Activated CD4-positive, alpha-beta memory T cell treated with anti-CD3 and anti-CD28 coated beads for 36 hours (primary cell): ENCODE measurements at places on chromosomes 6 and 20.
A peak's percentile ranks its signal among the peaks of the same experiment; 100 is the strongest.

DNA sequence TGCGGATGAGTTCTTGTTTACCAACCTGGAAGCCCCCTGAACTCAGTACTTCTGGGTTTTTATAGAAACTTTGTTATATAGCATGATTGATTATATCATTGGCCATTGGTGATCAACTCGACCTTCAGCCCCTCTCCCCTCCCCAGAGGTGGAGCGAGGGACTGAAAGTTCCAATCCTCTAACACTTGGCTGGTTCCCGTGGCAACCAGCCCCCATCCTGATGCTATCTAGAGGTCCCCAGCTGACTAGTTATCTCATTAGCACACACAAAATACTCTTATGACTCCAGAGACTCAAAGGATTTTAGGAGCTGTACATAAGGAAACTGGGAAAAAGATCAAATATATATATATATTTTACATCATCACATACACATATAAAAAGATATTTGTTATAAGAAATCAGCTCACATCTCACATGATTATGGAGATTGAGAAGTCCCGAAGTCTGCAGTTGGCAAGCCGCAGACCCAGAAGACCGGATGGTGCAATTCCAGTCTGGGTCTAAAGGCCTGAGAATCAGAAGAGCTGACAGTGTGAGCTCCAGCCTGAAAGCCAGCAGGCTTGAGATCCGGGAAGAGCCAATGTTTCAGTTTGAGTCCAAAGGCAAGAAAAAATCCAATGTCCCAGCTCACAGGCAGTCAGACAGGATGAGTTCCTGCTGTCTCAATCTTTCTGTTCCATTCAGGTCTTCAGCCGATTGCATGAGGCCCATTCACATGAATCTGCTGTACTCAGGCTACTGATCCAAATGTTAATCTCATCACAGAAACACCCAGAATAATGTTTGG lies 179.3 kb upstream of the DTNBP1 start:
- DNase-seq = no peak

- no peak for DNase-seq
These were observed 236.8 kb upstream of the RREB1 start for GRCh38 chr6:6870921-6871320.

- DNase-seq = peak; percentile 58
These were observed 13.9 kb upstream of the RANBP9 start for GRCh38 chr6:13725570-13725969.

DNA sequence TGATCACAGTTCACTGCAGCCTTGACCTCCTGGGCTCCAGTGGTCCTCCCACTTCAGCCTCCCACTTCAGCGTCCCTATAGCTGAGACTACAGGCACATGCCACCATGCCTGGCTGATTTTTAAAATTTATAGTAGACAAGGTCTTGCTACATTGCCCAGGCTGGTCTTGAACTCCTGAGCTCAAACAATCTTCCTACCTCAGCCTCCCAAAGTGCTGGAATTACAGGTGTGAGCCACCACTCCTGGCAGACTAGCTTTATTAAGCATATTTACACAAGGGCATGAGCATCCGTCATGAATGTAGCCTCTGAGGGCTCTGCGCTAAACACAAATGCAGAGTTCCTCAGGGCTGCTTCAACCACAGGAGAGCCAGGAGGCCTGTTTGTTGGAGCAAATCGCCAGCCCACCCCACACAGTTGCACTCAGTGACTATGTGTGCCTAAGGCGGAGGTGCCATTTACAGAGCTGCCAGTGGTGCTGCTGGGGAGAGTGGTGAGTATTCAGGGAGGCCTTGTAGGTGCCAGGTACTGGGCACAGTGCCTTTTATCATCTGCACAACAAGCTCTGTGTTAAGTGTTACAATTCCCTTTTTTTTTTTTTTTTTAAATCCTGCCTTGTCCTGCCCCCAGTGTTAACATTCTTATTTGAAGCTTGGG lies 78.2 kb downstream of the PSMG4 start:
- no peak for DNase-seq

GRCh38 chr6:33820784-33821520 lies 17.1 kb upstream of the MLN start:
- DNase-seq = no peak

GRCh38 chr20:22680031-22680740 lies 95.8 kb upstream of the FOXA2 start:
- DNase-seq = no peak

DNA sequence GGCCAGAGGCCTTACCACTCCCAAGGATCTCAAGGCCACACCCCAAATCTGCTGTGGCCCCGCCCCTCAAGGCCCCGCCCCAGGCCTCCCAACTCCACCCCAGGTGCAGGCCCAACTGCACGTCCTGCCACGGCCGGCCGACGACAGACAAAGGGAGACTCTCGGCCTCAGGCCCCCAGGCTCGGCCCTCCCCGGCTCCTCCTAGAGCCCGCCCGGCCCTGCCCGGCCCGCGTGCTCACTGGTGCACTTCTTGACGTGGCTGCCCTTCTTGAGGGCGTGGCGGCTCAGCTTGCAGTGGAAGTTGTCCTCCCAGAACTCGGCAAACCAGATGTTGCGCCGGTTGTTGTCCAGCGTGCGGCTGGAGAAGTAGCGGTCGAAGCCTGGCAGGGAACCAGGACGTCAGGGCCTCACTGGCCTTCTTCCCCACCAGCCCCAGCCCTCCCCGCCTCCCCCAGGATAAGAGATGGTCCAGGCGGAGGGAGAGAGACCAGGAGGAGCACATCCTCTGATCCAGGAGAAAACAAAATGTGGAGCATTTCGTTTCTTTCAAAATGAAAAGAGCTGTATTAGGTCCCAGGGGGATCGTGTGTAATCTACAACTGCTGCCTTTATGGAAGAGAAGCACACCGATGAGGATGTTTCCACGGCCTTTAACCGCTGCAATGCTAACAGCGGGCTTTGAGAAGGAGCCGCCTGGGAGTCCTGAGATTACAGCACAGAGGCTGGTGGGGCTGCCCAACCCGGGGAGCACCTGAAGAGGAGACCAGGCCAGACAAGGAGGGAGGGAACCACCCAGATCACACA lies 89.4 kb downstream of the GRM4 start:
- DNase-seq = peak; percentile 37

DNA sequence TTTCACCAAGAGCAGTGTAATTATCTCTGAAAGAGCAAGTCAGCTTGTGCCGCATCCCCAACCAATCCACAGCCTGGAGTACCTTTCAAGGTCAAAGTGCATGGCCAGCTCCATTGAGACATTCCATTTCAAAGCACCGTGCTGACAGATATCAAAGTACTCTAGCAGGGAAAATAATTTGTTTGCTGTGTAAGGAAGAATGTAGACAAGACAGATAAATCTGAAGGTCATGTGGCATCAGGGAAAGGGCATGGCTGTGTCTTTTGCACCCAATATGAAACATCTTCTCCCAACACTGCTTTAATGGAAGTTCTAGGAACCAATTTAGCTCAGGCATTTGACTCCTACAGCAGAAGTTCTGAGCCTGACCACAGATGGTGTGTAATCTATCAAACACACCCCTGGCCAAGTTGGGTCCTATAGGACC lies 242.7 kb upstream of the TAB2 start:
- DNase-seq = no peak

DNA sequence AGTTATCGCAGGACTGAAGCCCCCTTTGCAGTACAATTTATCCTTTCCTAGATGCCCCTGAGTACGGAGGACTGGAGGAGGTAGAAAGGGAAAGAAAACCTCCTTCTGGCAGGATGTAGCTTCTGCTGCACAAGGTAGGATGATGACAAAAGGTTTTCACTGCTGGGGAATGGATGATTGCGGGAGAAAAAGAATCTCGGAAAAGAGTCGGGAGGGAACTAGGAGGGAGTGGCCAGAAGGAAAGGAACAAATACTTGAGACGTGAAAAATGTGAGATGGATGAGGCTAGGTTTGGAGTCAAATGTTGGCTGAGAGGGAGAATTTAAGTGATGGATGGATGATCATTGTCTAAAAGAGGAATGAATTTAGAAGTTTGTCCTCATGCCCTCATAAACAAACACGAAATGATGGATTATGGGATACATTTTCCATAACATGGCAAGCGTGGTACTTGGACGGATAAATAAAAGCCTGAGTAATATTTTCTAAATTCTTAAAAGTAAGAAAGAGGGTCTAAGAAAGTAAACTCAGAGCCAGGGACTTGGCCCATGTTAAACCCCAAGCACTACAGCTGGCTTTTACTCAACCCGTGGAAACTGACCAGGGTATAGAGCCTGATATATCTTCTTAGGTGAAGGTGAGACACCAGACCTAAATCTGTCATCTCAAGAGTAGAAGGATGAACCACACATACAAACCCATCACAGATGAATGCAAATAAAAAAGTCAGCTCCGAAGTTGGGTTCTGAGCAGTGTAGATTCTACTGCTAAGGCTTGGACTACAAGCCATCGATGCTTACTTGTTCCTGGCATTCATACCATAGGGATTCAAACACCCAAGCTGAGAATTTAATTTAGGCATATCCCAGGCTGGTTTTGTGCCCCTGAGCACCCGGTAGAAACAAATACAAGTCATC lies 72.4 kb downstream of the HFE start:
- DNase-seq = peak; percentile 45

DNA sequence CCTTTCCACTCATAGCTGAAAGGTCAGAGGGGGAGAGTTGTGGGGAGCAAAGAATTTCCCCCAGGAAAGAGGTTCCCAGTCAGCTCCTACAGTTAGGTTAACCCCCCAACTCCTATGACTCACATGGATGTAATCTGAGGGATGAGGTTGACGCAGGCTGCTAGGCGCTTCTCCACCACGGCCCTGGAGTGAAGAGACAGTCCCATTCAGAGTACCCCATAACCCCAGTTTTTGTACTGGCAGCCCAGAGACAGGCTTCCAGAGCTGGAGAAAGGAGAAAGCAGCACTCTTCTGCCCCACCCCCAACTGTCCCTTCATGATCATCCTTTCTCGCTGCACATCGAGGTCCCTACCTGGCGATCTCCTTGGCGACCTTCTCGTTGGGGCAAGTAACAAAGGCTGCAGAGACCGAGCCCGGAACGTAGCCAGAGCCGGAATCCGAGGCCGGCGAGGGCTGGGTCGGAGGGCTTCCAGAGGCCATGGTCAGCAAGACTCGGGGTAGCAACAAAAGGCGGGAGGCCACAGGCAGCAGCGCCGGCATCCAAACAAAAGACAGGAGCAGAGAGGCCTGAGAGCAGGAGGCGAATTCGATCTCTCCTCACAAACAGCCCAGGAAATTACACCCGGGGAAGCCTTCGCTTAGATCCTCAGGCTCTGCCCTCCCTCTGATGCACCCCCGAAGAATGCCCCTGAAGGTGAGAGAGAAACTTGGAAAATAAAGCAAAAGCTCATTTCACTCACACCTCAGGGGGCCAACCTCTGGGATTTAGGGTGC lies 592 bp downstream of the CUTA start:
- DNase-seq = peak; percentile 57

DNA sequence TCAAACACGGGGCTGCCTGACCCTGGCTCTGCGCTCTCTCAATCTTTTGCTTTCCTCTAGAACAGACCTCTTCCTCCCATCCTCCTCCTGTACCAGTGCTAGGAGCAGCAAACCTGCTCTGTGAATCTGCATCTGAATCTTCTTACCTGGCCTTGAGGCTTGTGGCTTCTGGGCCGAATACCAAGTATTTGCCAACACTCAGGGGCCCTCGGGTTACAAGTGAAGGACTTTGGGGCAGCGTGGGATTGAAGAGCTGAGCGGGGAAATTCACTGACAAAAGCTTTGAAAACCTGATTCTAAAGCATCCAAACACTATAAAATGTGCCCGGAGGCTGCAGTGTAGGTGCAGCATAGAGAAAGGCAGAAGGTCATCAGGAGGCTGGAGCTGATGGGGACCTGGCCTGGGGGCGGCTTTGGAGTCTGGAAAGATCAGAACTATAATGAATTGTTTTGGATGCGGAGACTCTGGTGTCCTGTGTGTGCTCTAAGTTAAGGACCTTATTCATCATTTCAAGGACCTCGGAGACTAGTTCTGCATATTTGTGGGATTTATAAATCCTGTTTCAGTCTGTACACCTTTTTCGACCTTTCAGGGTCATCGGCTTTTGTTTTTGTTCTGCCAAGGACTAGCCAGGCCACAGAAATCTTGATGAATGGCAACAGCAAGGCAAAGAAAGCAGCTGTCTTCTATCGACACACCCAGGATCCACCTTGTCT lies 16.4 kb upstream of the IGF2R start:
- no peak for DNase-seq

DNA sequence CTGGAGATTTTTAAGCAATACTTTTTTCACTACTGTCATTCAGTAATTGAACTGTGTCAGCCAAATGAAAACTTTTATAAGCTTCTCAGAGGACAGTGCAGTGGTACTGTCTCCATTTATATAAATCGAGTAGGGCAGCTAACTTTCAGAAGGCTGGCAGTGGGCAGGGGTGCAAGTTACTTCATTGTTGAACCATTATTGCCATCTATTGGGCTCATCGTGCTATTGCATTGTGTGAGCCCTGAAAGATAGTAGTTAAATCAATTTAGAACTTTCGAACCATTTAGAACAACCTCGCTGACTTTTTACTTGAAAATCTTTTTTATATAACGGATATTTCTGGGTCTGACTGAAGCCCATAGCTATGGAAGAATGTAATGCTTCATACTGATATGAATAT lies 347.8 kb upstream of the PLCB4 start:
- peak; percentile 10 for DNase-seq

DNA sequence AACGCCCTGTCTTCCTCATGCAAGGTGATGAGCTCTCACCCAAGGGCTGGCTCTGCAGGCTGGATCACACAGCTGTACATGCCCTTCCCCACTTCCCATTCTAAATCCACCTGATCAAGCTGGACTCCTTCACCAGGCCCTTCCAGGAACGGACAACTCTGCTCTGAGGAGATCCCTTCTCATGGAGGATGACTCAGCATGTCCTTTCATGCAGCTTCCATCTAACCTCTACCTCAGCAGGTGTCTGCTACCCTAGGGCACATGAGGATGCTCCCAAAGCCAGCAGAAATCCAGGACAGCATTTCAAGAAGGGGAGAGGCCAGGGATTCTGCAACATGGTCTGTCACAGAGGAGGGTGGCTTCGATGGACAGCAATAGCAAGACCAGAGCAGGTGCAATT lies 61.2 kb downstream of the PCSK2 start:
- no peak for DNase-seq
